ENCODE measurements at places on chromosomes 3 and 15. TPM values are rescaled to one million over a fixed set of nuclear protein-coding genes. Genes with fewer than 3 reads are reported as not detected.

The PPIP5K1 gene
- total RNA-seq: 43.3 TPM

The GPR87 gene
- total RNA-seq: 10.0 TPM

The LRRC31 gene
- total RNA-seq: 1.2 TPM

The LSMEM2 gene
- not detected for total RNA-seq

The UBP1 gene
- total RNA-seq: 77.3 TPM

The GADL1 gene
- total RNA-seq: not detected

The TTLL13 gene
- total RNA-seq: 0.10 TPM

GRCh38 chr15:33378866-33379480 lies 68.2 kb downstream of the RYR3 start:
- peak; percentile 7 for DNase-seq

DNA sequence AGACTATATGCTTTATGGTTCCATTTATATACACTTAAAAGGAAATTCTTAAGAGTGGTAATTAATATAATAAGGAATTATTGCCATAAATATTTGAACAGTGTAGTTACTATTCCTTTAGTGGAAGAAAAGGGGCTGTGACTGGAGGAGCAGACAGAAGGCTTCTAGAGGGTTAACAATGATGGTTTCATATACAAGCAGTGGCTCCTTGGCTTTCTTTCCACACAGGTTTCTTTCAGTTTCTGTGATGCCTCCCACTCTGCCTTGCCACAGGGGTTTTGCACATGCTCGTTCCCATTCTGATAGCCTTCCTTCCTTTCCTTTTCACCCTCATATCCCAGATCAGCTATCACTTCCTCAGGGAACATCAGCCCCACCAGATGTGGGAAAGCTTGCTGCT lies 108.8 kb upstream of the LYSMD4 start:
- no peak for DNase-seq

- no peak for DNase-seq
Measured at GRCh38 chr3:133956982-133957381, 61.3 kb upstream of the RAB6B start.

DNA sequence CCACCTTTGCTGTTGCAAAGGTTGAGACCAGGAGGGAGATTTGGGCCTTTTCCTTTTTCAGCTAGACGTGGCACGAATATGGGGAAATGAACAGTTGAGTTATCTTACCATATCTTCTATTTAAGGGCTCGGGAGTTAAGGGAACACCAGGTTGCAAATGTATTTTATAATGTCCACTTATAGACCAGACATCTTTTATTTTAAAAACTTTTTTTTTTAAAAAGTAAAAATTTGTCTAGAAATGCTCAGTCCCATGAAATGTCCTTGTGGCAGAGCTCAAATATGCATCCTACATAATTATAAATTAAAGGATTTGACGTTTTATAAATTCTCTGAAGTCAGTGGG lies 103.6 kb upstream of the VEPH1 start:
- DNase-seq: no peak

DNA sequence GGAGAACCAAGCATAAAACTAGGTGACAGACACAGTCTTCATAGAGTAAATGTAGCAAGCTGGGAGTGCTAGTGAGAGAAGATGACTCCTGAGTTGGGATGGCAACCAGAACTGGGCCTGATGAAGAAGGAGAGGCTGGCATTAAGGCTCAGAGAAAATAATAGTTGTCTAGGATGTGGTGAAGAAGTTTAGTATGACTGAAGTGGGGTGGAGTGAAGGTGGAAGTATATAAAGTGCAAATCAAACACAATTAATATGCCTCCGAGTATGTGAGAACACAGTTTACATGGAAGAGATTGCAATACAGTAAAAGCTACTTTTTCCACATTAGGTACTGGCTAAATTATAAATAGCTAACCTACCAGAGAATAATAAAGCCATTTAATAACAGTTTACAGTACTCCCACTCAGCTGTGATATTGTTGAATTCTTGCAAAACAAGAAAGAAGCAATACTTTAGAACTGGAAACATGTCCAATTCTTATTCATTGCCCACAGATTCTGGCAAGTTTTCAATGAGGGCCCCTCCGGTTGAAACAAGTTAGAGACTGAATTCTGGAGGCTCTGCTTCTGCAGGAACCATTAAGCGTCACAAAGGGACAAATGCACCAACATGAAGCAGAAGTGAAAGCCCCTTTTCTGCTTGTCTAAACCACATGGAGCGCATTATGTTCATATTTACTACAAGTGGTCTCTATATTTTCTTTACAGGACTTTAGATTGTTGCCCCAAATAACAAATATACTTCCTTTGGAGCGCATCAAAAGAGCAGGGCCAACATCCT lies 243.7 kb downstream of the SLC9A9 start:
- no peak for DNase-seq

GRCh38 chr3:181176601-181177000 lies 187.1 kb upstream of the DNAJC19 start:
- DNase-seq: peak; percentile 51

- DNase-seq: peak; percentile 34
Measured at GRCh38 chr3:71304684-71305083, 278.8 kb downstream of the FOXP1 start.

DNA sequence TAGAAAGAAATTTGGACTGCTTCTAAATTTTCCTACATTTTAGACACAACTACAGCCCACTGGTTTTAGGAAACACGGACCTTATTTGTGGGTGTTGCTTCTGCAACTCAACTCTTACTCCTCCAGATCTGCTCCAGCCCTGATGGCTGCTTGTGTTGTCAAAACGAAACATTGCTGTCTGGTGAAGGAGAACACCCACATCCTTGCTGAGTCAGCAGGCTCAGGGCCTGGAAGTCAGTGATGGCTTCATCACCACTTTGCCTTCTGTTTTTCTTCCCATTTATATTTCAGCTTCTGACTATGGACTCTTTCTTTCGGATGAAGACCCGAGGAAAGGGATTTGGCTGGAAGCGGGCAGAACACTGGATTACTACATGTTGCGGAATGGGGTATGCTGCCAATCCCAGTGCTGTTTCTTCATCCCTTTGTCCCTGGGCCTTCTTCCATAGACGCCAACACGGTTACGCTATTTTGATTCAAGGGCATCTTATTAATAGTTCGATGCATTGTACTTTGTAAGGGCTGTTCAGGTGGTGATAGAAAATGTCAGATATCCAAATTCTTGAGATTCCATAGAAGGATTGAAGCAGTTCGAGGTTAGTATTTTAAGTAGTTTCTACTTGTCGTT lies 392.6 kb upstream of the TPM1 start:
- peak; percentile 83 for DNase-seq

GRCh38 chr3:54427501-54427900 lies 305.1 kb downstream of the CACNA2D3 start:
- no peak for DNase-seq

DNA sequence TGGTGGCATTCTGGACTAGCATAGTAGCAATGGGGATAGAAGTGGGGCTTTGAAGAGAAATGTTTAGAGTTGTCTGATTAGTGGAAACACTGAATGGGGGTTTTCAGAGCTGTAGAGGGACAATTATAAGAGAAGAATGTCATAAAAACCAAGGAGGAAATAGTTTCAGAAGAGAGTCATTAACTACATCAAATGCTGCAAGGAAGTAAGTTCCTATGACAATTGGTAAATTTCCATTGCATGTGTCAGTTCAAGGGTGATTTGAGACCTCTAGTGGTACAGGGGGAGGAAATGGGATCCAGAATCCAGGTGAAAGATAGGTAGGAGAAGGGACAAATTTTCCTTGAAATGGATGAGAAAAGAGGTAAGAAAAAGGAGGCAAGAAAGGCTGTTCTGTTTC lies 68.3 kb upstream of the TBC1D5 start:
- peak; percentile 70 for DNase-seq

- no peak for DNase-seq
Measured at GRCh38 chr3:27454461-27454860, 29.7 kb downstream of the SLC4A7 start.

GRCh38 chr3:60086811-60087210 lies 1037.0 kb upstream of the CFAP20DC start:
- DNase-seq: peak; percentile 57

GRCh38 chr15:74954515-74954914 lies 2.1 kb downstream of the RPP25 start:
- no peak for DNase-seq

DNA sequence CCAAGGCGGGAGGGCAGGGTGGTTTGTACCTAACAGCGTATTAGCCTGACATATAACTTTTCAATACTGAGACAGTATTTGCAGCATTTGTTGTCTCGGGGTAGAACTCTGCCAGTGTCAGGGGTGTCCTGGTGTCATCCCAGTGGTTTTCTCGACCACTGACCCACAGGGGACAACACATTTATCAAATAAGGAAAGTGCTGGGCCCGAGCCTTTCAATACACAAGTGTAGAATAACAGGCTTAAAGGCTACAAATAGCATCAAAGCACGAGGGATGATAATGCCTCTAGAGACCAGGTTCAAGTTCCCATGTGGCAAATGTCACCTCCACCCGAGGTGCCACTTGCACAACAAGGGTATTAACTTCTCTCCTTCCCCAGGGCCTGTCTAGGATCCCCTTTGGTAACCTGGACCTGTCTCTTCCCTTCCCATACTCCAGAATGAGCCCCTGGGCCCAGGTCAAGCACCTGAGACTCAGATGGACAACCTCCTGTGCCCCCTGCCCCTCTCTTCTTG lies 9.5 kb upstream of the SLC6A6 start:
- no peak for DNase-seq

- DNase-seq: no peak
Measured at GRCh38 chr3:61117045-61117898, 134.0 kb downstream of the FHIT start.

DNA sequence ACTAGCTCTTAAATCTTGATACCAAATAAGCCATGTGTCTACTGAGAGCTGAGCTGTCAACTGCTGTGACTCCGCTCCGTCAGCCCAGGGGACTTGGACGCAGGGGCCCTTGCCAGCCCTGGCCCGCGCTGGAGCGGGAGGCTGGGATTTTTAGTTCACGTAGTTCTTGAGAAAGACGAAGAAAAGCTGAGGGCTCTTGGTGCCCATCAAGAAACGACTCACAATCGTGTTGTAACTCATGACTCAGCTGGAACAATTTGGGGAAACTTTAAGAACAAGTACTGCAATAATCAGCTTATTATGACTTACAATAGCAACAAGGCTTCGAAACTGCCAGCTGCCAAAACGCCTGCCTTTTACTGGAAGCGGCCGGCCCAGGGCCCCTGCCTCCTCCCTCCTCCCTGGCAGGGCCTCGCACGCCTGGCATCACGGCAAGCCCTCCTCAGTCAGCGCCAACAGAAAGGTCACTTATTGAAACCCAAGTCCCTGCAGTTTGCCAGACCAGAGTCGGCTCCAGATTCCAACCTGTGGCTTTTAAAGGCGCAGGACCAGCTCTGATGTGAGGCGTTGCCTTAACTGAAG lies 60.3 kb downstream of the RGMA start:
- peak; percentile 87 for DNase-seq

DNA sequence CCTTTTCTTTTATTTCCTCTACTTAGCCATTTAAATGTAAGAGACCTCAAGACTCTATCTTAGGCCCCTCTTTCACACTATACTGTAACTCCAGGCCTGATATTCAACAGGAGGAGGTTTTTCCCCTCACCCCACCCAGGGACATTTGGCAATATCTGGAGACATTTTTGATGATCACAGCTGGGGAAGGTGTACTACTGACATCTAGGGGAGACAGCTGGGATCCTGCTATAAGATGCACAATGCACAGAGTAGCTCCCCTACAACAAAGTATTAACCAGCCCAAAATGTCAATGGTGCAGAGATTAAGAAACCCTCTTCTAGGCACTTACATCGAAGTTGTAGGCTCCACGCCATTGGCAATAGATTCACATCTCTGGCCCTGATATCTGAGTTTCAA lies 517.5 kb upstream of the UBE2E2 start:
- DNase-seq: peak; percentile 14

- DNase-seq: no peak
Measured at GRCh38 chr15:73902121-73903020, 23.9 kb upstream of the LOXL1 start.

DNA sequence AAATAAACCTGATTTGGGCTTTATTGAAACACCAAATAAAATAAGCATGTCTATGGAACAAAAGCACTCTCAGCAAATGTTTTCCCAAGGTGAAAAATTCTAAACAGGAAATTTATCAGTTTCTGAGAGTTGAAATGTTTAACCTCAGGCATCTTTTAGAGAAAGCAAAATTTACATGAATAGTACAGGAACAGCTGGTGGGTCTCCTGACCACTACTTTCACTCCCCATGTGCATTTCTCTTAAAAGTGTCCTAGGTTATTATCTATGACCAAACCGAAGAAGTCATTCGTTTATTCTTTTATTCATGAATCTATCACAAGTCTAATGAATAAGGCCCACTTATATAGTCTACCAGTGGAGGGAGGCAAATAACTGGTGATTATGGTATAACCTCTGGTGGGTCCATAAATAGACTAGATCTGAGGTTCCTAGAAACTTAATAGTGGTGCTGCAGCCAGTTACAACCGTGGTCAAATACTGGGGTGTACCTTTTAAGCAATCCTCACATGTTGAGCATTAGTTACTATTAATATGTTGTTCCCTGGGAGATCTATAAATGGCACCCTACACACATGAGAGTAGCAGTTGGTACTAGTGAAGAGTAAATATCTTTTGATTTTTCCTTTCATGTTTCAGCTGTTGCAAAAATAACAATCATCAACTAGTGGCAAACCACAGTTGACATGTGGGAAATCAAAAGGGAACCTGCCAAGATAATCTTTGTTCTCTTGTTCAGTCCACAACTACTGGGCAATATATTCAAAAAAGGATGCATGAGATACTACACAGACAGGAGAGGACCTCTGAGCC lies 169.3 kb upstream of the STAC start:
- peak; percentile 27 for DNase-seq

Measured in renal cortical epithelial cell (primary cell).